ENCODE measurements at places on chromosomes 7 and 10. TPM values are rescaled to one million over a fixed set of nuclear protein-coding genes. Genes with fewer than 3 reads are reported as not detected.

Gene PTN
- 27.8 TPM for total RNA-seq

Gene ADAMTS14
- total RNA-seq, result 5.5 TPM

Gene RASA4
- 7.0 TPM for total RNA-seq

Gene PHF14
- total RNA-seq, result 27.8 TPM

Gene IFIT1
- 13.7 TPM for total RNA-seq

Gene OIT3
- 0.18 TPM for total RNA-seq

Gene NRCAM
- 0.14 TPM for total RNA-seq

Gene CYP3A4
- total RNA-seq, result not detected

Gene SPOCK2
- 0.43 TPM for total RNA-seq

Gene ACHE
- not detected for total RNA-seq

Gene CNNM1
- total RNA-seq, result 0.09 TPM

Gene SDHAF3
- total RNA-seq, result 4.0 TPM

Gene SLC13A1
- total RNA-seq, result not detected

Gene LOXL4
- total RNA-seq, result 32.9 TPM

Gene FAM171A1
- 19.3 TPM for total RNA-seq

Gene HGF
- 462 TPM for total RNA-seq

Gene CLDN4
- 0.14 TPM for total RNA-seq
